Body of pancreas (tissue), 4 donors: ENCODE measurements at places on chromosomes 12 and 14. TPM values are rescaled to one million over a fixed set of nuclear protein-coding genes. Genes with fewer than 3 reads are reported as not detected.

Gene KIAA0586
- 20.0 TPM for total RNA-seq

Gene KCNMB4
- total RNA-seq, result 1.6 TPM

Gene NINJ2
- total RNA-seq, result 5.6 TPM

Gene KLRD1
- total RNA-seq, result under 0.01 TPM

Gene INHBE
- total RNA-seq, result not detected

- H3K4me3 ChIP-seq, result no peak overlapping the region
- no peaks in the 10 kb centered on the region for H3K27me3 ChIP-seq
- H3K27ac ChIP-seq, result no peak overlapping the region
- DNase-seq, result no peak
Measured at GRCh38 chr14:65846196-65846868, 433.8 kb downstream of the FUT8 start.

Gene CFAP73
- 0.99 TPM for total RNA-seq

Gene PLEKHG7
- total RNA-seq, result 0.33 TPM

GRCh38 chr12:67362526-67362925 is 93.4 kb downstream of the CAND1 start:
- H3K27ac ChIP-seq, result no peak overlapping the region
- DNase-seq, result no peak
- no peaks in the 10 kb centered on the region for H3K27me3 ChIP-seq
- no peaks in the 10 kb centered on the region for H3K4me1 ChIP-seq
- H3K4me3 ChIP-seq, result no peak overlapping the region
- no peaks in the 10 kb centered on the region for H3K36me3 ChIP-seq

DNA sequence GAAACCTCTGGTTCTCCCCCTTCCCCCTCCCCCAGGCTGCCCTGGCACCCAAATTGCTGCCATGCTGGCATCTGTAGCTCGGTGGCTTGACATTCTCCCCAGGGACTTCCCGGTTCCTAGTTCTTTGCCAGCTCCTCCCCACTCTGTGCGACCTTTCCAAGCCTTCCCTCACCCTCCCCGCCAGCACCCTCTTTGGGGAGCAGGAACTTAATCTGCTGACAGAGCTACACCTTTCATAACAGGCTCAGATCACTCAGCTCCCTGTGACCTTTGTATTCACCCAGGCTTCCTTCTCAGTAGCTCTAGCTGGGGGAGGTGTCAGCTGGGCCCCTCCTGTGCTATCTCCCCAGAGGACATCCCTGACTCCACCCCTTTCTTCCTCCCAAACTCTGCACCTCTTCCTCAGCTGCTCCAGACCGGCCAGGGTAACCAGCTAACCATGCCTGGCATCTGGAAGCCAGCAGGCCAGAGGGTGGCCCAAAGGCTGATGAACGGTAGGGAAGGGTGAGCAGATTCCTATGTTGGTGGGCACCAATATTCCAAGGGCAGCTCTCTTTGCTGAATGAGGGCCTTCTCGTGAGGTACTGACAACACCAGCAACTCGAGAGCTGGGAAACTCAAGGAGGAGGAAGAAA is 1.8 kb upstream of the COX14 start:
- no peaks in the 10 kb centered on the region for H3K27me3 ChIP-seq
- H3K36me3 ChIP-seq, result no peaks in the 10 kb centered on the region
- peaks cover 44% of the 10 kb centered on the region for H3K4me1 ChIP-seq
- DNase-seq, result peak; percentile 52
- peak overlapping the region; percentile 90 for H3K27ac ChIP-seq

DNA sequence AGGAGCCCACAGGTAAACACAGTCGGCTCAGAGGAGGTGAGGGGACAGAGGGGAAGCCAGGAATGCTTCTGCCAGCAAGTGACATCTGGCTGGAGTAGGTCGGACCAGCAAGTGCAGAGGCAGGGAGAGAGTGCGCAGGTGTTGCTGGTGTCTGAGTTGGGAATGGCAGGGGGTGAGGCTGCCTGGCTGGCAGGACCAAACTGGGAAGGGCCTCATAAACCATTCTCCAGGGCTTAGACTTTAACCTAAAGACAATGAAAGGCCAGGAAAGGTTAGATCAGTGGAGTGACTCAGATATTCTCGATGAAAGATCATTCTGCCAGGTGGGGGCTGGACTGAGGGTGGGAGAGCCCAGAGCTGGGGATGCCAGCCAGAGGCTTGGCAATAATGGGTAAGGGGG is 66.4 kb downstream of the ITPK1 start:
- DNase-seq, result no peak
- peaks cover 51% of the 10 kb centered on the region for H3K4me1 ChIP-seq
- no peak overlapping the region for H3K27ac ChIP-seq
- no peaks in the 10 kb centered on the region for H3K27me3 ChIP-seq
- no peak overlapping the region for H3K4me3 ChIP-seq
- H3K36me3 ChIP-seq, result no peaks in the 10 kb centered on the region

GRCh38 chr12:1618489-1618888 is 10.5 kb upstream of the WNT5B start:
- no peak for DNase-seq
- H3K4me3 ChIP-seq, result no peak overlapping the region
- no peaks in the 10 kb centered on the region for H3K36me3 ChIP-seq
- no peak overlapping the region for H3K27ac ChIP-seq
- H3K4me1 ChIP-seq, result no peaks in the 10 kb centered on the region

Gene RGS6
- 1.3 TPM for total RNA-seq

Gene FZD10
- total RNA-seq, result 0.52 TPM

- H3K36me3 ChIP-seq, result no peaks in the 10 kb centered on the region
- H3K4me1 ChIP-seq, result peaks cover 14% of the 10 kb centered on the region
- peak; percentile 25 for DNase-seq
- H3K27ac ChIP-seq, result no peak within 1 kb of the TSS
- H3K27me3 ChIP-seq, result no peaks in the 10 kb centered on the region
Measured at GRCh38 chr12:130162267-130162666, at the start of gene FZD10. FZD10 (plus strand) TSS chr12:130162464; CDS start chr12:130162943, 479 bp downstream.

DNA sequence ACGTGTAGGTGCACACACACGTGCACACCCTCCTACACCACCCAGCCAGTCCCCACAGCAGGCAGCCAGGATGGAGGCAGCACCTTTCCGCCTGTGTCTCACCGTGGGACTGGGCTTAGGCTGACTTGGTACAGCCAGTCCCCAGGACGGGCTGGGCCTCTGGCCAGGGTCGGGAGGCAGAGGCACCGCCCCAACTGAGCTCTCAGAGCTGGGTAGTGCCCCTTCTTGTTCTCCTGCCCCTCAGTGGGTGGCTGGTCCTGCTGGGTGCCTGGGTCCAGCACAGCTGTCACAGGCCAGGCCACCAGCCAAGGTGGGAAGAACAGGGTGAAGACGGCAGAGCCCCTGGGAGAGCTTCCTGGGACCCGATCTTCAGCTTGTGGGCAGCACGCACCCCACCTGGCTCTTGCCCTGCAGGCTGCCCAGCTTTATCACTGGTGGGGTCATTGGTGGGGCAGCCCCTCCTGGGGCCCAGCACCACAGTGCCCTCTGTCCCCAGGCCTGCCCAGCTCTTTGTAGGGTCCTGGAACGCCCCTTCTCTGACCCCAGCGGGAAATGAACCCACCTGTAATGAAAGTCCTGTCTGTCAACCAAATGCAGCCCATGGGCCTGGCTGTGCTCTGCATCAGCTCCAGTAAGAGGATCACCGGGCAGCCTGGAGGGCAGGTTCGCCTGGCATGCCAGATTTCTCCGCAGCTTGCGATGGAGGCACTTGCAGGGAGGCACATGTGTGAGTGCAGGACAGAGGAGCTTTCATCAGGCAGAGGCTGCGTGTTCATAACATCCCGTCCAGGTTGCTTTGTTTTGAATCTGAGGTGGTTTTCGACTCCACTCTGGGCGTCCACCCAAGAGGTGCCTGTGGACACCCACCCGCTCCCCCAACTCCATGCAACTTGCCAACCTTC is 14.7 kb downstream of the CDCA4 start:
- H3K27ac ChIP-seq, result no peak overlapping the region
- no peaks in the 10 kb centered on the region for H3K27me3 ChIP-seq
- no peaks in the 10 kb centered on the region for H3K4me1 ChIP-seq
- no peaks in the 10 kb centered on the region for H3K36me3 ChIP-seq
- no peak overlapping the region for H3K4me3 ChIP-seq
- no peak for DNase-seq

DNA sequence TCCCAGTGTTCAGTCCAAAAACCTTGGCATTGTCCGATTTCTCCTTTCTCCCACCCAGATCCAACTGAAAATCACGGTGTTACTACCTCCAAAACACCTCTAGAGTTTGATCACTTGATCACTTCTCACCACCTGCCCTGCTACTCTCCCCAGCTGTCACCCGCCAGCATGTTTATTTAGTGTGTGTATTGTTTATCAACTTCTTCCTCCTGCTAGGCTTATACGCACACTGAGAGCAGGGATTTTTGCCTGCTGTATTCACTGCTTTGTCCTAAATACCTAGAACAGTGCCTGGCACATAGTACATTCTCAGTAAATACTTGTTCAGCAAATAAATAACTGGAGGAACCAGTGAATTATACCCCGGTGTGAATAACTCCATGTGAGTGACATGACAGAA is 5.0 kb downstream of the BDKRB1 start:
- peaks cover 44% of the 10 kb centered on the region for H3K4me1 ChIP-seq
- no peaks in the 10 kb centered on the region for H3K36me3 ChIP-seq
- peak overlapping the region; percentile 58 for H3K27ac ChIP-seq

Gene HRK
- not detected for total RNA-seq

DNA sequence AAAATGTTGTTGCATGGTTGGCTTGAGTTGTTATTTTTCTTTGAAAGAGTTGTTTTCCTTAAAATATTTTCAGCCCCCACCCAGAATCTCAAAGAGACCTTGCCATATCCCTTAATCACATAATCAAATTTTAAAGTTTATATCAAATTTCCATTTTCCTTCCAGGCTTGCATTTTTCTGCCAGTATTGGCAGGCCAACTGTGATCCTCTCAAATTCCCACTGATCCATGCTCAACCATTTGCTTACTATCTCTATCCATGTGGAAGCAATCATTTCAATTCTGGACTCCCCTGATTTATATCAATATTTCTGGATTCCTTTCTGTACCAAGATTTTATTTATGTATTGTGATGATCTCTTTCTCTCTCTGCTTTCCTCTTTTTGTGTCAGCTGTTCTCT is 64.2 kb upstream of the PYGL start:
- no peak overlapping the region for H3K4me3 ChIP-seq
- no peaks in the 10 kb centered on the region for H3K36me3 ChIP-seq
- H3K27me3 ChIP-seq, result no peaks in the 10 kb centered on the region
- no peak overlapping the region for H3K27ac ChIP-seq
- DNase-seq, result no peak
- peaks cover 13% of the 10 kb centered on the region for H3K4me1 ChIP-seq

Gene MUCL1
- not detected for total RNA-seq

DNA sequence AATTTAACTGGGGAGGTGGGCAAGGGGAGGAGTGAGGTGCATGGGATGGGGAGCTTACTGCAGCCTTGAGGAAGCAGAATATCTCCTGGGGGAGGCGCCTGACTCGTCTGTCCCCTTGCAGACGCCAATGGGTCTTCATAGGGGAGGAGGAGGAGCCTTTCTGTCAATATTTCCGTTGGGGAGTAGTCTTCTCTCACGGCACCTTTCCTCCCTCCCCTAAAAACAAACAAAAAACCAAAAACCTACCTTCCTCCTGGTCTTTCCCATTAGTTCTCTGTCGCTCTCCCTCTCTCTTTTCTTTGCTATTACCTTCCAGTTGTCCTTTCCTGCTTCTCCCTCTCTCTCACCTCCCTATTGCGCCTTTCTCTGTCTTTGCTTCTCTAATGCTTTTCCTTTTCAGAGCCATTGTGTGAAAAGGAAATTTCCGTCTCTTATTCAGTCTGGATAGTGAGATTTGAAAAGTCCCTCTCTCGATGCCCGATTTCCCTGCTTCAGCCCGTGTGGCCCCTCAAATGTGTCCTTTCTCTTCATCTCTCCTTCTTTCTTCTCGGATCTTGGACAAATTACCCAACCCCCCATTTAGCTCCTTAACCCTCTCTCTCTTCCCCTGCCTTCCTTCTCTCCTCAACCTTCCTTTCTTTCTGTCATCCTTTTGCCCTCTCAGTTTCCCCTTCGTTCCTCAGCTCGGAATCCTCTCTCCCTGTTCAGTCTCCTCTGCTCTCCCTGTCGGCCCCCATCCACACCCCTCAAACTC is 5.9 kb downstream of the GPR84 start:
- H3K36me3 ChIP-seq, result no peaks in the 10 kb centered on the region
- peaks cover 68% of the 10 kb centered on the region for H3K4me1 ChIP-seq

Gene EXOC3L4
- total RNA-seq, result 1.8 TPM

Gene SLC25A21
- total RNA-seq, result not detected

Gene MGAT4C
- 3.1 TPM for total RNA-seq

GRCh38 chr12:126685636-126686035 is 1581.3 kb upstream of the TMEM132C start:
- no peaks in the 10 kb centered on the region for H3K36me3 ChIP-seq
- H3K4me1 ChIP-seq, result no peaks in the 10 kb centered on the region
- DNase-seq, result no peak
- H3K27me3 ChIP-seq, result no peaks in the 10 kb centered on the region

Gene MYRFL
- total RNA-seq, result under 0.01 TPM

GRCh38 chr12:18467620-18468245 is 206.4 kb downstream of the PIK3C2G start:
- H3K36me3 ChIP-seq, result no peaks in the 10 kb centered on the region
- DNase-seq, result no peak
- no peak overlapping the region for H3K27ac ChIP-seq
- H3K27me3 ChIP-seq, result no peaks in the 10 kb centered on the region
- no peaks in the 10 kb centered on the region for H3K4me1 ChIP-seq

DNA sequence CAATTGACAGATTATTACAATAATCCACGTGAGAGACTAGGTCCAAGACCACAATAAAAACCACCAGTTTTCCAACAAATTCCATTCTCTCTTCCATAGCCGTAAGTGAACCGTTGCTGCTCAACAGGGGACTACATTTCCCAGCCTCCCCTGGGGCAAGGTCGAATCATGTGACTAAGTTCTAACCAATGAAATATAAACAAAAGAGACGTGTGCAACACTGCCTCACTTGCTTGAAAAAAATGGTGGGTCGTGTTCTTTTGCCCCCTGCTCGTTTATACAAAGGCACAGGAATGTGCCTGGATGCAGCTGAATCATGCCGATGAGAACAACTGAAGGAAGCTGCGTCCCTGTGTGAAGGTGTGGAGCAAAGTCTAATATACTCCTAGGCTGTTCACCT is 51.1 kb downstream of the HSPB8 start:
- H3K36me3 ChIP-seq, result no peaks in the 10 kb centered on the region
- DNase-seq, result no peak
- H3K27ac ChIP-seq, result no peak overlapping the region
- H3K4me1 ChIP-seq, result no peaks in the 10 kb centered on the region
- no peak overlapping the region for H3K4me3 ChIP-seq

Gene ANKS1B
- total RNA-seq, result 2.1 TPM

DNA sequence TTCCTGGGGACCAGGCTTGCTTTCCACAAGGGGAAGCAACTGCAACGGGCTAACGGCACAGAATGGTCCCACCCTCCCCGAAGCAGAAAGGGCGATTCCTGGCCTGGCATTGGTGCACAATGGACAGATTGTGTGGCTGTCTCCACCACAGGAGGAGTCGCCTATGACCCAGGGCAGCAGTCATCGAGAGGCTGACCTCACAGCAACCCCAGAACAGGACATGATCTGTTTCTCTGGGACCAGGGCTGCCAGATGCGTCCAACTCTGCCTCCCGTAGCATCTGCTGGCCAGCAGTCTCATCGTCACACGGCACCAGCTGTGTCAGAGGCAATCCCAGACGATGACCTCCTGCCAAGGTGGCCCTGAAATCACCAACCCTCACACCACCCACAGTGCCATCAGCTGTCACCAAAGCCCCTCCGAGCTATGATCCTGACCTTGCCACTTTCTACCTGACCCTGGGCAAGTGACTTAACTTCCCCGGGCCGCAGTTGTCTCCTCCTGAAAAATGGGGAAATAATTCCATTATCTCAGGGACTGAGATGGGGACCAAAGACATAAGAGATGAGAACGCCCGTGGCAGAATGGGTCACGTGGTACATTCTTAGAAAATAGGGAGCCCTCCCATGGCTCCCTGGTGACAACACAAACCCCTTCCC is 86.7 kb downstream of the CHGA start:
- peaks cover 40% of the 10 kb centered on the region for H3K4me1 ChIP-seq
- H3K27ac ChIP-seq, result no peak overlapping the region
- DNase-seq, result no peak
- H3K4me3 ChIP-seq, result no peak overlapping the region
- H3K27me3 ChIP-seq, result no peaks in the 10 kb centered on the region

Gene CLEC4A
- total RNA-seq, result not detected

Gene FGD4
- 36.3 TPM for total RNA-seq
